ENCODE measurements at places on chromosomes 1 and 21.

DNA sequence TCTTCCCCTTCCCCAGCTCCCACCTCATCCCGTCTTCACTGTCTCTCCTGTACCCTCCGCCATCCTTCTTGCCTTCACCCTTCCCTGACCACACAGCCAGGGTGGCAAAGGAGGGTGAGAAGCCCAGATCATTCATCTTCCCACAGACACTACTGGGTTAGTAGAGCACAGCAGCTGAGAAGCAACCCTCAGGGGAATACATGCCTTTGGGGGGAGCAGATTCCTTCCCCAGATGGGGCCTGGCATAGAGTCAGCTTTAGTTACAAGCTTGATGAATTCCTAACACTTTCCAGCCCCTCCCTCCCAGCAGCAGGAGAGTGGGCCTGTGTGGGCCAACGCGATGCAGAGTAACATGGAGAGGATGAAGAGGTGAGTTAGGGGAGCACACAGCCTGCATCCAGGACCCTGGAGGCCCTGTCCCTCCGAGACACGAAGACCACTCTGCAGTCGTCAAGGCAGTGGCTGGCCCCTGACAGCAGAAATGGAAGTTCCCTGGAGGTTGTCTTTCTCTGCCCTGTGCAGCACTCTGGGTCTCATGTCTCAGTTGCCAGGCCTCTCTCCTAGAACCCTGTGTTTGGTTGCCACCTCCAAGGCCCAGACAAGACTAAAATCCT is 8.8 kb upstream of the BTG2 start:
- DNase-seq: no peak

DNA sequence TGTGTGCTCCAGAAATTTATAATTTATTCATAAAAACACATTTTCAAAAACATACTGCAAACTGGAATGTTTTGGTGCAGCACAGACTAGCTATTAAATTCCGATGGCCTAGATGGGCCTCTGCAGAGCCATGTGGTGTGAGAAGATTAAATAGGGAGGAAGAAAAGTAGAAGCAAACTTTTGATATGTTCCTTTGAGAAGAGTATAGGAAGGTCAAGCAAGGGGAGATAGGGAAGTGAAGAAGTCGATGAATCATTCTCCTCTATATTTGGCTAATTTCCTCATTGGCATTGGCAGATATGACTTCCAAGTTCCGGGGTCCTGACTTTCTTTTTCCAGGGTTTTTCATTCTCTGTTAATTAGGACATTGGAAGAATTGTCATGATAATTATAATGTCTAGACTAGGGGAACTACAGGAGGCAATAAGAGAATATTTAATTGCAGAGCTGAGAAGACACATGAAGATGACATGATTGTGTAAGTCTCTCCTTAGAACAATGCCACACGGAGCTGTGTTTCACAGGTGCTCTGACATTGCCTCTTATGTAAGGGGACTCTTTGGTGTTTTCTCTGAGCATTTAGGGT is 19.3 kb upstream of the ZNF326 start:
- DNase-seq: no peak

DNA sequence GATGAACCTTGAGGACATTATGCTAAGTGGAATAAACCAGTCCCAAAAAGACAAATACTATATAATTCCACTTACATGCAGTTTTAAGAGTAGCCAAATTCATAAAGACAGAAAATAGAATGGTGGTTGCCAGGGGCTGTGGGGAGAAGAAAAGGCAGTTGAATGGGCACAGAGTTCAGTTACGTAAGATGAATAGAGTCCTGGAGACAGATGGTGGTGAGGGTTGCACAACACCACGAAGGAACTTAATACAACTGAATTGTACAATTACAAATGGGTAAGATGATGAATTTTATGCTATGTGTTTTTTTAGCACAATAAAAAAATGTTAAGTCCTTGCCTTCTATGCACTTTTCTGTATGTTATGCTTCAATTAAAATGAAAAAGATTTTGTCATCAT is 66.6 kb downstream of the CD34 start:
- no peak for DNase-seq

DNA sequence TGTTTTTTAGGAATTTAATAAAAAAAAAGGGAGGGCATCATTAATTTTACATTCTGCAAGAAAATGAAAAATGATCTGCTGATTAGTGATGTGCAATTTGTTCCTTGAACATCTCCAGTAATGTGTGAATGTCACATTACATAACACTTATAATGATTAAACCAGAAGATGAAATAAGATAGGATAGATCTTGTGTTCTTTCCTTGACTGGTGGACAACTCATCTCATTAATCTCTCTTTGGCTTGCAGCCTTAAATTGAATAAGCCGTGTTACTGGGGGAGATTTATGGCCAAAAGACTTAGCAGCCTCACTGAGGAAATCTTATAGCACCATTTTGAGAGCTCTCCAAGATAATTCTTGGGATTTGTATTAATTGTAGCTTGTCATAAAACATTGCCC is 217.2 kb downstream of the ST6GALNAC3 start:
- no peak for DNase-seq

DNA sequence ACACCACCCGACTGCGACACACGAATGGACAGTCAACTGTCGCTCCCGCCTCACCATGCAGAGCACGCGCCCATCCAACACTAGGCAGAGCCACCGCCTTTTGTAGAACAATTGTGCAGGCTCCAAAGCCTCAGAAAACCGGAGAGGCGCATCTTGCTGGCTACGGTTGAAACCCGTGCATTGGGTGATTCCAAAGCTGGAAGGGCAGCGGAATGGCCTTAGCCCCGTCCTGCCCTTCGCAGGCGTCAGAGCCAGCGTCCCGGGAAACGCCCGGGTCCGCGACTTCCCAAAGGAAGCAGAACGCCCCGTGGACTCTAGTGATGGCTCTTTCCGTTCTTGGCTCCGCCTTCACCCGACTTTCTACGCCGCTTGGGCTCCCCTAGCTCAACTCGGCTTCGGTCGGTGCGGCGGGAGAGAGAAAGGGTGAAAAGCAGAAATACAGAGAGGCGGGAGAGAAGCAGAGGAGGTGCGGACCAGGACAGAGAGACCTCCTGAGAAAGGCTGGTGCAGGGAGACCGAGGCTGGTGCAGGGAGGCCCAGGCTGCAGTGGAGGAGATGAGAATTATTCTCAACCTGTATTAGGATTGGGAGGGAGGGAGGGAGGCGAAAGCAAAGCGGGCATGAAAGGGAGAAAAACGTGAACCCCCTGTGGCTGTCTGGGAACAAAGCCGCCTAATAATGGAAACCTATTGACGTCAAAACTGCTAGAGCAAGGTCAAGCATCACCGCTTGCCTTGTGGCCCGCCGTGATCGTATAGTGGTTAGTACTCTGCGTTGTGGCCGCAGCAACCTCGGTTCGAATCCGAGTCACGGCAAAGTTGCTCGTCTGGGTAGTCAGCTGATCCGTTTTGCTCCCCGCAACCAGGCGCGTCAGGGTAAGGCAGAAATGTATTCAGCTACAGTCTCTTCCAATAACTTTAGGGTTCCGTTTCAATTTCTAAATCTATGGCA is 99.5 kb downstream of the PRKAB2 start:
- no peak for DNase-seq

DNA sequence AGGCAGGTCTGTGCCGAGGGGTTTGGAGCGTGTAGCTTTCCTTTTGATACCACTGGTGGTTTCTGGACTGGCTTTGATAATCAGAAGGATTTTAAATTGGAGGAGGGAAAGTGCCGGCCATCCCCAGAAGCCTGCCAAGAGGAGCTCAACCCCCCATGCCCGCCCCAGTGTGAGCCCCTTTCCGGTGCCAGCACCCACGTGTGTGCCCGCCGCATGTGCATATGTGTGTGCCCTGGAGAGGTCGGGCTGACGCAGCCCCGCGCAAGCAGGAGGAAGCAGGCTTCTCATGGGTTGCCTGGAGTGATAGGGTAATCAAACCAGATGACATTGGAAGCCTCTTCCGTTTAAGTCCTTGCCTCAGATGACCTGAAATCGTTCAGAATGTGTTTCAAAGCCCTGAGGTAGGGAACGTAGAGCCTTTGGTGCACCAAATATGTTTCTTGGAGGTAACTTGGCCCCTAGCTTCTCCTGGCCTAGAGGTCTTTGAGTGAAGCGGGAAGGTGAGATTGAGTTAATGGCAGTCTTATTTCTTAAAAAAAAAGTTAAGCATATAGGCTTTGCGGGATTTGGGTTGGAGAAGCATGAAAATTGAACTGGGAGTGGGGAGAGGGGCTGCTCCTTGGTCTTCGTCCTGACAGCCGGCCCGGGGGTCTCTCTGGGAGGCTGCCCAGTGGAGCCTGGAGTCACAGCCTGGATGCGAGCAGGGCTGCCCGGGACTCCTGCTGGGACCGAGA is 34.1 kb upstream of the ARHGEF16 start:
- no peak for DNase-seq

DNA sequence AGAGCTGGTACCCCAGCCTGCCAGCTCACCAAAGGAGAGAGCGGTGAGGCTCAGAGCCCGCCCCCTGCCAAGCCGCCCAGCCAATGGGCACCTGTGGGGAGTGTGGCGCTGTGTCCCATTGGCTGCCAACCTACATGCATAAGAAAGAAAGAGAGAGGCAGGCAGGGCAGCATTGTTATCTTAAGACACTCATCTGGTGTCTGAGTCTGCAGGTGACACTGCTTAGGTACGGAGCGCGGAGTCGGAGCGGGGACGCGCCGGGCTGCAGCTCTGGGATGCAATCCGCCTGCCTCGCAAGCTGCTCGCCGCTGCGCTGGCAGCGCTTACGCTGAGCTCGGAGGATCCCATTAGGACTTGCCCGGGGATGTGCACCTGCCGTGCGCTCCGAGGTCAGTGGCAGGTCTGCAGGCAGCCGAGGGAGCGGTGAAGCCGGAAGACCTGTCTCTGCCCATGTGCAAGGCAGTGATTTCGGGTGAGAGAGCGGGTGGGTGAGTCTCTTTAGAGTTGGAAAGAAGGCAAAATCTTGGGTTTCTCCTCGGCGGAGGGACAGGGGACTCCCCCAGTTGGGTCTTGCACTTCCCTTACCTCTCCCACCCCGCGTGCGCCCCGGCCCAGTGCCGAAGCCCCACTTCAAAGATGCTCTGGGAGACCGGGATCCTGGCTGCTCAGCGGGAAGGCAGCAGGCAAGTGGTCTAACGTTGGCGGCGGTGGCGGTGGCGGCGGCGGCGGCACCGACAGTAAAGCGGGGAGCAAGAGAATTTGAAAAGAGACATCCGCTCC is at the start of gene BRINP2:
Gene BRINP2, plus strand, starts transcription at position 203 of the 780 bp plus-strand sequence. CDS start 58,919 bp downstream, outside the sequence.
- DNase-seq: peak; percentile 38

GRCh38 chr1:206680279-206680678 is 4.4 kb upstream of the MAPKAPK2 start:
- no peak for DNase-seq

- no peak for DNase-seq
These were observed 23.4 kb upstream of the ABCG1 start for GRCh38 chr21:42195378-42196031.

DNA sequence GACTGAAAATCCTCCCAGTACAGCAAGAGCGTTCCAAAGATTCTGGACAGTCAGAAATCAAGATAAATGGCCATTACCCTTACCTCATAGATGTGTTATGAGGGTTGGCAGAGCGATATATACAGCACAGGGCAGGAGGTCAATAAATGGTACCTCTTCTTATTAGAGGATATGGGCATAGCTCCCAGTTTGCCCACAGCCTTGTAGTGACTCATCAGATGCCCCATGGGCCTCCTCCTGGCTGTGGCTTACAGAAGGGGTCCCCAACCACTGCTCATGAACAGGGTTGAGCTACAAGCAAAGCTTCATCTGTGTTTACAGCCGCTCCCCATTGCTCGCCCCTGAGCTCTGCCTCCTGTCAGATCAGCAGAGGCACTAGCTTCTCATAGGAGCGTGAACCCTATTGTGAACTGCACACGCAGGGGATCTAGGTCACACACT is 7.3 kb upstream of the IFNGR2 start:
- no peak for DNase-seq

GRCh38 chr1:161111117-161111516 is 6.7 kb downstream of the PFDN2 start:
- DNase-seq: no peak

DNA sequence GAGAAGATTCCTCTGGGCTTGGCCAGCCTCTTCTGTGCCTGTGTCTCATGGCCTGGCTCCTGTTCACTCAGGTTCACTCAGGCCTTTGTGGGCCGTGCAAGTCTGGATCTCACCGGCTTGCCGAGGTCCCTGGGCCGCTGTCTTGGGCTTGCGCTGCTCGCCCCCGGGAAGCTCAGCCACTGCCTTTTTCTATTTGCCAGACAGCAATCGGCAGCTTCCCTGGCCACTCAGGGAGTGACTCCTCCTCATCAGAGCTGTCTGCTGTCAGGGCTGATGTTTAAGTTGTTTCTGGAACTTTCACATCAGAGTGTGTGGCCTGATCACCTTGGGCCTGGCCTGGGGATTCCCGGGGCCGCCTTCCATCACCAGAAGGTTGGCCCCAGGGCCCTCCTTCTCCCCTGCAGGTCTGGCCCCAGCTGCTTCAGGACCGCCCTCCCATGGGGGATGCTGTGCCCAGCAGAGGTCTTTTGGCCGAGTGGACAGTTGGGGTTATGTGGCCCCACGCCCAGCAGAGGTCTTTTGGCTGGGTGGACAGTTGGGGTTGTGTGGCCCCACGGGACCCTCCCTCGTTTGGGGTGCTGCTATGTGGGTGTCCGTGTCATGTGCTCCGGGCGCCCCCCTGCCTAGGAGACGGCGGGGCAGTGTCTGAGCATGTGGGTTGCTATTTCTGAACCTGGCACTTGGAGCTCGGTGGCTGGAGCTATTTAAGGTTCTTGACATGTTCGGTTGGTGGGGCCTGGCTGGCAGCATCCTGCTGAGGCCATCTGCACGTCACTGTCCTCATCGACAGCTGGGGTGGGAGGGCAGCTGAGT is 12.5 kb downstream of the SLX9 start:
- no peak for DNase-seq

DNA sequence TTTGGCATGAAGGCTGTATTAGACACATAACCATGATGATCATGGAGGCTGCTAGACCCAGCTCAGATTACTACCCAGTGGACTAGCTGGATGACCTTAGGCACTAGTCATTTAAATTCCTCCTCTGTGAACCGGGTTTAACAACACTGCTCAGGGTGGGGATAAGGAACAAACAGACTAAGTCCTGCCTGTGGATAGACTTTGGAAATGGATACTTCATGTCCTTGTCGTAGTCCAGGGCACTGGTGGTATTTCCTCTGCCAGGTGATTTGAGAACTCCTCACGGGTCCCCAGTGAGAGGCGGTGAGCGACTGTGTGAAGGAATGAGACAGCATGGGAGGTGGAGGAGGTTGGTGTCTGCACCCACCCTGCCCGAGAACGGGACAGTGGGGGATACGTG is 72.9 kb upstream of the SELENON start:
- no peak for DNase-seq

DNA sequence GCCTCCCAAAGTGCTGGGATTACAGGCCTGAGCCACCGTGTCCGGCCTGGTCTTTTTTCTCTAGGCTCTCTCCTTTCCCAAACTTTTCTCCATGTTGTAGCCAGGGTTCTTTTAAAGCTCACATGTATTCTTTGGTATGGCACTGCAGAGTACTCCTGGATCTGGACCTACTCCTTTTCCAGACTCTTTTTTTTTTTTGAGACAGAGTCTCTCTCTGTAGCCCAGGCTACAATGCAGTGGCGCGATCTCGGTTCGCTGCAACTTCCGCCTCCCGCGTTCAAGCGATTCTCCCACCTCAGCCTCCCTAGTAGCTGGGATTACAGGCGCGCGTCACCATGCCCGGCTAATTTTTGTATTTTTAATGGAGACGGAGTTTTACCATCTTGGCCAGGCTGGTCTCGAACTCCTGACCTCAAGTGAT is 602 bp upstream of the MED18 start:
- DNase-seq: no peak

GRCh38 chr1:236144033-236144432 is 1.7 kb downstream of the GPR137B start:
- no peak for DNase-seq

- DNase-seq: no peak
These were observed 351.6 kb downstream of the PTBP2 start for GRCh38 chr1:97073169-97073568.

- no peak for DNase-seq
These were observed 395.1 kb upstream of the VAMP3 start for GRCh38 chr1:7375781-7376660.

GRCh38 chr1:247448107-247448791 is 9.7 kb downstream of the OR2B11 start:
- DNase-seq: peak; percentile 57

Measured in NCI-H1930 (cell line).